ENCODE measurements at places on chromosomes 11 and 22.

DNA sequence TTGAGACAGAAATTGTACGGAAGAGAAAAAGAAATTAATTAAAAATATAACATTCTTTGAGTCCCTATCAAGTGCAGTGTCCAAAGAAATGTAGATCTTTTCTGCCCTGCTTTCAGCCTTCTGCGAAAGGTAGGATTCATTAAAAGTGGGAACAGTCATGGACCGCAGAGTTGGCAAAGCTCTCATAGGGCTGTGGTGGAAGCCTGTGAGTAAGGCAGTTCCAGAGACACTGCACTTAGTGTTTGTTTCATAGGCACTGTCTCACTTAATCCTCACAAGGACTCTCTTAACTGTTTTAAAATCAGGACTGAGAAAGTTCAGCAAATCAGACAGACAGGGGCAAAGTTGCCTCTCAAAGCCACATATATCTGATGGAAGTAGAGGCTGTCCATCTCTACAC is 5.5 kb downstream of the MRGPRX2 start:
- DNase-seq: no peak

DNA sequence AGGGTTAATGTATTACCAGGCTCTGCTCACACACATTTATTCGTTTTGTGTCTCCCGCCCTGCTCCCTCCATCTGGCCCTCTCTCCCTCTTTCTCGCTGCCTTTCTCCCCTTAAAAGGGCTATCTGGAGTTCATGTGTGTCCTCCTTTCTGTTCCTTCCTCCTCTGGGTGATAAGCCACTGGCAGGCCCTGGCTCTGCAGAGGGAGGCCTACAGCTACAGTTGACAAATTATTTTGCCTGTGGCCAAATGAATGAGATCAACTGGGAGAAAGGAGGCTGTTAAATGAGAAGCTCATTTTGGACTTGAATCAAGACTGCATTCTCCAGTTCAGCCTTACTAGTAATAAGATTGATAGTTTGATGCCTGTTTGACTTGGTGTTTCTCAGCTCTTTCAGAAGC is 17.5 kb upstream of the OPCML start:
- no peak for DNase-seq

DNA sequence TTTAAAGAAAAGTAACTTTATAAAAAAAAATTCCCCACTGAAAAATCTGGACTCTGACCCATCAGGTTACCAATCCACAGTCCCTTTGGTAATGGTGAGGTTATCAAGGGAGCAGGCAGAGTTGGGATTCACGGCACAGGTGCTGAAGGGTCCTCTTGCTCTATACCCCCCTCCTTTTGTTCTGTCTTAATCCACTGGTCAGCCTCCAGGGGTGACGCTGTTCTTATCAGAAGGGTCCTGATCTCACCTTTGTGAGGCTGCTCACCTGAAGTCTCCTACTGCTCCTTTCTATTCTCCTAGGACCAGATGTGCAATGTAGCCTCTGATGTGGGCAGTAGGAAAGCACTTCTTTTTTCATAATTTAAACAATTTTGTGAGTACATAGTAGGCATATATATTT is 80.6 kb upstream of the E2F8 start:
- no peak for DNase-seq

GRCh38 chr11:31943056-31943780 is 132.1 kb upstream of the PAX6 start:
- no peak for DNase-seq

- DNase-seq: no peak
Observed at GRCh38 chr11:9099617-9100016, 8.2 kb upstream of the SCUBE2 start.

DNA sequence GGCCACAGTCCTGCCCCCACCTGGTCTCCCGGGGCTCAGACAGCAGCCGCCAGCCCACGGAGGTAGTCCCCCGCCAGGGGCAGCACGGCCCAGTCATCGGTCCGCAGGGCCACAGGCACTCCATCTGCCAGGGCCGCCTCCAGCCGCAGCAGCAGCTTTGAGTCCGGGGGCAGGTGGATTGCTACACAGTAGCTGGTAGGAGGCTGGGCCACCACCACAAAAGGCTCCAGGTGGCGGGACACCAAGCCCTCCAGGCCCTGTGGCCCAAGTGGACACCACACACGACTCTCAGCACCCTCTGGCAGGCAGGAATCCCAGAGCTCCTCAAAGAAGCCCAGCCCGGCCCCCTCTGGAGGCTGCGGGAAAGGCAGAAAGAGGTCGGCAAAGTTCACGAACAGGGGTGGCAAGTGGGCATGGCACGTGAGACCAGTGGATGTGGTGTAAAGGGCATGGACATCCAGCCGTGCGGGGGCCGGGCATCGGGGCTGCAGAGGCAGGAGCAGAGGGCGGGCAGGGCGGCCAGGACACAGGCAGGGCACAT is 2.9 kb downstream of the AP5B1 start:
- DNase-seq: no peak

GRCh38 chr11:34288492-34288891 is 69.3 kb downstream of the ABTB2 start:
- DNase-seq: no peak

- DNase-seq: no peak
Observed at GRCh38 chr11:61193596-61193995, 9.7 kb upstream of the PGA3 start.
